ENCODE measurements at places on chromosomes 11 and 22.

DNA sequence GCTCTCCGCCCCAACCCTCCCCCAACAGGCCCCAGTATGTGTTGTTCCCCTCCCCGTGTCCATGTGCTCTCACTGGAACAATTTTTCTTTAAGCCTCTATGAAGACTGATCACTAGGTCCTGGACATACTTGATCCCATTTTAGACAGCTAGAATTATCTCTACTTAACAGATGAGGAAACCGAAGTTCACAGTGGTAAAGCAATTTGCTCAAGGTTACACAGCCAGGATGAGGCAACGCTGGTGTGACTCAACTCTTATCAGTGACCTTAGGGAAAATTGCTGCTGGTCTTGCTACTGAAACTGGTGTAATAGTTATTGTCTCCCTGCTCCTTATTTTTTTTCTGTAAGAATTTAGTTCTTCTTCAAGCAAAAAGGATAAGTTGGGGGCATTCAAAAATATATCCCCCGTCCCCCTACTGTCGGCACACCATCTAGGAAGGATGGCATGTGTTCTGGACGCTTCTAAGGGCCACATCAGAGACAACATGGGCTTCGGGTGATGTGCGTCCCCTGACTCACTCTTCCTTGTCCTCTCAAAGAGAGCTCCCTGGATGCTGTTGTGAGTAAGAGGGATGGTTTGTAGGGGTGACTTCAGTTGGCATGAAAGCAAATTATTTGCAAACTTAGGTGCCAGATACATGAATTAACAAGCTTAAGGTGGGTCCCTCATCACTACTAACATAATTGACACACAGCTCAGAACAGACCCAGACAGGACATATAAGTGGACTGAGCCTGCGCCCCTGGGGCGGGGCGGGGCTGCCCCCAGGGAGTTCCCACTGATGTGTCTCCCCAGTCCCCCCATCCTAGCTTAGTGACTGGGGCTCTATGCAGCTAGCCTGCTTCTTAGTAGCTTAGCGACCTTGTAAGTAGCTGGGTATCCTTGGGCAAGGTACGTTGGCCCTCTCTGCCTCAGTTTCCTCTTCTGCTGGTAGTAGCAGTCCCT lies 23.6 kb upstream of the ALX4 start:
- DNase-seq: no peak

DNA sequence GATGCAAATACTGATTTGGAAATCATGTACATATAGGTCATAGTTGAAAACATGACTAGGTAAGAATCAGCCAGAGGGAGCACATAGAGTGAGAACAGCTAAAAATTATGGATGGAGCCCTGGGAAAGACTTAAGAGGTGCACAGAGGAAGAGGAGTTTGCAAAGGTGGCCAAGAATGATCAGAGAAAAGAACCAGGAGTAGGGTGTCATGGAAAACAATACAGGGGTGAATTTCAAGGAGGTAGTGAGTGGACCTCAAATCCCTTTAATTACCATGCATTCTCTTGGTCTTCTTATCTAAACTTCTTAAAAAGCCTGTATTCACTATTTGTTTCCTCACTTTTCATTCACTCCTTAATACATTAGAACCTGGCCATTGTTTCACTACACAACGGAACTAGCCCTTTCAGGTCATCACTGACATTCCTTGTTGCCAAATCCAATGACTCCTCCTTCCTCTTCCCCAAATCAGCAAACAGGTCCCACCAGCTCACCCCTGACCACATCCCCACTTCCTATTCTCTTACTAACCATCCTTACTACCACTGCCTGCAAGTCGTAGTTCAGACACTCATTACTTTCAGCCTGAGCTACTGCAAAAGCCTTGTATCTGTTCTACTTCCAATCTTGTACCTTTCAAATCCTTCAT lies 22.6 kb downstream of the BUD13 start:
- DNase-seq: no peak

DNA sequence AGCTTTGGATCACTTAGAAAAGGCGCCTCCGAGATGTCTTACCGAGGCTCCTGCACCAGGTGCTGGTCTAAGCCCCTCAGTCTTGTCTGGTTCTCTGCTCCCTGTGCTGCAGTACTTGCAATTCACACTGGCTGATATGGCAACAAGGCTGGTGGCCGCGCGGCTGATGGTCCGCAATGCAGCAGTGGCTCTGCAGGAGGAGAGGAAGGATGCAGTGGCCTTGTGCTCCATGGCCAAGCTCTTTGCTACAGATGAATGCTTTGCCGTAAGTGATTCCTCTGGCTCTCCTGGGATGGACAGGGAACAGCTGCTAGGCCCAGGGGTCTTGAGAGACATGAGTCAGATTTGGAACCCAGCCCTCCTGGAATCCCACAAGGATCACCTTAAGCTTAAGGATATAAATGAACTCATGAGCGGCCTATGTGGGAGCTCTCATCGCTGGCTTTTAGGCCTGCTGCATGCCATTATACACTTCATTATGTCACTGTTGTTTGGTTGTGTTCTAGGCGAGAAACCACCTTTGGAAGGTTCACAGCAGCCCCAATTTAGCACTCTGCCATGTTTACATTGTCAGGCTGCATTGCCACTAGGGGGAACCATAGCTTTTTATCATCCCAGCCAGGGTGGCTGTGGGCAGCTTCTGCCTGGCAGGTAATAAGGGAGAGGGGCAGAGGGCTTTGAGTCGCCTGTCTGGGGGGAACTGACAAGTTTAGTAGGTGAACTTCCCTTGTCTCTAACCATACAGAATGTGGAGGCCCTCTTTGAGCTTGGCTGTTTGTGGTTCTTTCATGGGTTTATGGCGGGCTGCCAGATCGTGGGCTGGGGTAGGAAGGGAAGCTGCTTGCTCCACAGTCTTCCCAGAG lies 8.5 kb downstream of the ACAD8 start:
- no peak for DNase-seq

DNA sequence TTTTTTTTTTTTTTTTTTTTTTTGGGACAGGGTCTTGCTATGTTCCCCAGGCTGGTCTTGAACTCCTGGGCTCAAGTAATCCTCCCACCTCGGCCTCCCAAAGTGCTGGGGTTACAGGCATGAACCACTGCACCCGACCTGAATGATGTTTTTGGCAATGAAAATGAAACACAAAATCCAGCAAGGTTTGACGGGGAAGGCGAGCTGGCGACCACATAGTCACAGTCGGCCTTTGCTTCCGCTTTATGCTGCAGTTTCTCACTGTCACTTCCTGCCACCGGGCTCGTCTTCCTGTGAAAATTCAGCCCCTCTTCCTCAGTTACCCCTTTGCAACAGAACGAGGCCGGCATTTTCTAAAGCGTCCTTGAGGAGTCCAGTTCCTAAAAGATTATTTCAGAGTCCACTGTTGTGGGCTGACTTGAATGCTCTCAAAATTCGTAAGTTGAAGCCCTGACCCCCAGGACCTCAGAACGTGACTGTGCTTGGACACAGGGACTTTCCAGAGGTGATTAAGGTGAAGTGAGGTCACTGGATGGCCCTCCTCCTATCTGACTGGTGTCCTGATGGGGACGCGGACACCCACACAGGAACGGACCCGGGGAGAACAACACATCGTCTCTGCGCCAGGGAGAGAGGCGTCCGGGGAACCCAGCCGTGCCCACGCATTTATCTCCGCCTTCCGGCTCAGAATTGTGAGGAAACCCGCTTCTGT lies 2.9 kb upstream of the BID start:
- peak; percentile 59 for DNase-seq

- DNase-seq: no peak
These were observed 17.3 kb downstream of the RPL27A start for GRCh38 chr11:8699903-8700302.

- DNase-seq: no peak
These were observed 75.0 kb downstream of the C11orf65 start for GRCh38 chr11:108392353-108392752.

GRCh38 chr11:3132271-3132781 lies 32.8 kb downstream of the OSBPL5 start:
- DNase-seq: no peak

DNA sequence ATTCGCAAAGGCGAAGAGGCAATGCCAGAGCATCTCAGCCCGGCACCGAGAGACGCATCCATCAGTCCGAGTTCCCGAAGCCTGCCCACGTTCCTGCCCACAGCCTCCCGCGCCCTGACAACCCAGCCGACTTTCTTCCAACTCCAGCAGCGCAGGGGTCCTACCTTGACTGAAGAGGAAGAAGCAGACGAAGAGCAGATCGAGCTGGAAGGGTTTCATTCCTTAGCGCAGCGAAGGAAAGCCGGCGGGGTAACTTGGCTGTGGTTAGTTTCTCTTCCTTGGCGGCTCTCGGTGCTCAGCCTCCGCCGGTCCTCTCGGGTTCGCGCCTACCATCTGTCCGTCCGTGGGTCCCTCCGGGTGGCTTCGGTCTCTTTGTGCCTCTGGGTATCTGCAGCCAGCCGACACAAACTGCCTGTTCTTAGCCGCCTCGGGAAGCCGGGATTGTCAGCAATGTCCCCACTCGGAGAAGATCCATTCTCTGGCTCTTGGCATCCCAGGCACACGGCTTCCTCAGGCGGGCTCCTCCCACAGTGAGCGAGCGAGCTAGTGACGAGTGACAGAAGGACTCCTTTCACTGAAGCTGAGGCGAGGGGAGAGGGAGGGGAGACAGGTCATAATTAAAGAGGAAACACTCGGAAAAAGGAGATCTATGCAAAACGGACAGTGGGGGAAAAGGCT lies at the start of gene KIRREL3:
Gene KIRREL3, minus strand, starts transcription at position 480 of the 678 bp plus-strand sequence.
- DNase-seq: no peak

DNA sequence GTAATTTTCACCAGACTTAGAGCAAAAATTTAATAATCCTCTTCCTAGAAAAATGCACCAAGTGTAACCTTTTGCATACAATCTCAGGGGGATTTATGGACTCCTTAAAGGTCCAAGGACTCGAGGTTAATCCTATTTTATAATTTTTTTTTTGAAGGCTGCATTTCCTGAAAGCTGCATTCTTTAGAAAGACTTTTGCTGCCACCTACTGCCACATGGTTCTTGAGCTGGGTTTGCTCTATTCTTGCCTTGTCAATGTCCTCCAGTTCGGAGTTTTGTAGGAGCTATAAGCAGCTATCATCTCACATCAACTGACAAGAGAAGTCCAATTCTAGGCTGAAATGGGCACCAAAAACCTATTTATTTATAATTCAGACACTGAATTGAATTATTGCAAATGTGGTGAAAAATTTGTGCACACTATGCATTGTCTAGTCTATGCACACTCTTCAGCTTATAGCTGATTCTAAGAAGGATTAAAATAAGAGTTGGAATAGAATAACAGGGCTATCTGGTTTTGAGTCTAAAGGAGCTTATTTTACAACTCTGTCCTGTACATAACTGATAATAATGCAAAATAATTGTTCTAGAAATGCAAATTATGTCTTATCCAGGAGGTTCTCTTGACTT lies 31.3 kb downstream of the TRAF6 start:
- no peak for DNase-seq

DNA sequence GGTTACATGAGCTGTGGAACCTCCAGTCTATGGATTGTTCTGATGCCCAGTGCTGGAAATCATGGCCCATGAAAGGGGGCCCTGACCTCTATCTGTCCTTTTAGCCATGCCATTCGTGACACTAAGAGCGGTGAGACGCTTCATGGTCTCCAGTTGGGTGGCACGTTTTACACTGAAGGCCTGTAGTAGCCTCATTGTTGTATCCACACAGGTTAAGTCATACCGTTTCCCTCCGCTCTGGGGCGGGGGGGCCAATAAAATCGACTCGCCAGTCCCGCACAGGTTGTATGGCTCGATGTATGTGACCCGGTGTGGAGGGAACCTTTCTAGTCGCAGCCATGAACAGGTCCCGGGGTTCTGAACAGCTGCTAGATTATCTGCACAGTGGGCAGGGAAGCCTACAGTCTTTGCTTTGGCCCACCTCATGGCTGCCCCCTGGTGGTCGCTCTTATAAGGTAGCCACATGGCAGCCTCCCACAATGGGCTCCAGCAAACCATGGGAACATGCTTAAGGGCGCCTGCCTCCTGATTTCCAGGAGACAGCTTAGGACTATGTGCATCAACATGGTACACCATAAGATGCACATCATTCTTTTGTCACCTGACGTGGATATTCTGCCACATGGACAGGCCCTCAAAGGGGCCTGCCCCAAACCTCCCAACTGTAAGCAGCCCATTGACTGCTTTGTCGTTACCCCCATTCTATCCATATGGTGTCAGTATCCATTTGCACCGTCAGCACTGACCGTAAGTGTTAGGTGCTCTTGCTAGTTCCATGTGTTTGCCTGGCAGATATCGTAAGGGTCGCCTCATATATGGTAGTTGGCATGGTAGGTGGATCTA lies 19.7 kb upstream of the APOL3 start:
- DNase-seq: peak; percentile 85

Measured in T-helper 1 cell (primary cell).